GM19239 (cell line): ENCODE measurements at places on chromosomes 1 and 21.

DNA sequence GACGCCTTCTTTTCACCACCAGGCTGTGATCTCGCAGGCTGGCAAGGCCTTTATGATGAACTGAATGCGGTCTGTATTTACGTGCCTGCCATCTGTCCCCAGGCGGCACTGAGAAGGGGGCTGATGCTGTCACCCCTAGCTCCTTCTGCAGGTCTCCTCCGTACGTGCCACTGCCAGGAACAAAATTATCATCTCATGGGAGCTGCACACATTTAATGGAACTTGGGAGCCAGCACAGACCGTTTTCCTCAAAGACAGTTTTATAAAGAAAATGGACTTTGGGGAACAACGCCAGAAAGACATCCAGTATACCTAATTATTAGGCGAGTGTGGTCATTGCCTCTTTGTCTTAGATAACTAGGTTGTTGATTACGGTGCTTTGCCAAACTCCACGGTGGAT lies 434.5 kb downstream of the KIF26B start:
- no peak for DNase-seq

DNA sequence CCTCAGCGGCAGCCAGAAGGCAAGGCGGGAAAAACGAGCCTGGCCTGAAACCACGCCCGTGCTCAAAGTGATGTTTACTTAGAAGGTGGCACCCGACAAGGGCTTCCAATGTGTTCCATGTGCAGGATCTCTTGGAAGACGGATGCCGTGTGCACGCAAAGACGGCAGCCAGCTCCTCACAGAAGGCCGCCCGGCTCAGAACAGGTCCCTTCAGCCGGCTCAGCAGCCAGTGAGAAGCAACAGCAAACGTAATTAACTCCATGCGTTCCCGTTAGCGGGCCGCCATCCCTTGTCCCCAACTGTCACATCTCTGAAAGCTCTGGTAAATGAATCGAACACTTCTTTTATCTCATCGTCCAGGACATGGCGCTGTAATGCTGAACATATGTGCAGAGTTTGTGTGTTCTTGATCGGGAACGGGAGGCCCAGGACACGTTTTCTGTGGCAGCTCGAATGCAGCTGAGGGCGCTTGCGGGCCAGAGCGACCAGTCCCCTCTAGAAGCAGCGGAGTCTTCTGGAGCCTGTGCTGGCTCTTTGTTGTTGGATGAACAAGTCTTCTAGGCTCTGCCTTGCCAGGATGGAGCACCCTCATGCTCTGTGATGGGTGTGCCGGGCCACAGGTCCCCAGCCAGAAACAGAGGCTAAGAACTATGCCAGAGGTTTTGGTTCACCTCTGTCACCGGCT lies 94.6 kb upstream of the ARHGEF16 start:
- no peak for DNase-seq

DNA sequence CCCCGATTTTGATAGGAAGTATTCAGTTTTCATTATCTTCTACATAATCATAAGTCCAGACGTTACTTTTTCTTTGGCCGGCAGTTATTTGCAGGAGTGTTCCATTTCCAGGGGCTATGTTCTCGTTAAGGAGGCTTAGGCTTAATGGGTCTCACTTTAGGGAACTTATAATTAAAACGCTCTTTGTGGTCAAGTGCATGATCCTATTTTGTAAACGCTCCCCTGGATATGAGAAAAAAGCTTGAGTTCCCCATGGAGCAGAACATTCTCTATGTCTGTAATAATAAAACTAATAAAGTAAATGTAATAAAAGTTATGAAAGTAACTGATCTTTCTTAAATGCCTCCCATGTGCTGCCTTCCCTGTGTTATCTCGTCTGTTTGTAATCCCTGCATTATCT lies 48.7 kb upstream of the GPR153 start:
- DNase-seq = no peak

GRCh38 chr1:50419192-50419906 lies 3.9 kb downstream of the DMRTA2 start:
- DNase-seq = no peak

GRCh38 chr1:203153051-203153988 lies 22.3 kb downstream of the MYBPH start:
- no peak for DNase-seq

GRCh38 chr1:155166471-155167165 lies 6.5 kb downstream of the KRTCAP2 start:
- no peak for DNase-seq

GRCh38 chr1:59549903-59550302 lies 253.0 kb downstream of the FGGY start:
- no peak for DNase-seq

GRCh38 chr1:119715542-119715941 lies 3.8 kb downstream of the PHGDH start:
- DNase-seq = no peak

DNA sequence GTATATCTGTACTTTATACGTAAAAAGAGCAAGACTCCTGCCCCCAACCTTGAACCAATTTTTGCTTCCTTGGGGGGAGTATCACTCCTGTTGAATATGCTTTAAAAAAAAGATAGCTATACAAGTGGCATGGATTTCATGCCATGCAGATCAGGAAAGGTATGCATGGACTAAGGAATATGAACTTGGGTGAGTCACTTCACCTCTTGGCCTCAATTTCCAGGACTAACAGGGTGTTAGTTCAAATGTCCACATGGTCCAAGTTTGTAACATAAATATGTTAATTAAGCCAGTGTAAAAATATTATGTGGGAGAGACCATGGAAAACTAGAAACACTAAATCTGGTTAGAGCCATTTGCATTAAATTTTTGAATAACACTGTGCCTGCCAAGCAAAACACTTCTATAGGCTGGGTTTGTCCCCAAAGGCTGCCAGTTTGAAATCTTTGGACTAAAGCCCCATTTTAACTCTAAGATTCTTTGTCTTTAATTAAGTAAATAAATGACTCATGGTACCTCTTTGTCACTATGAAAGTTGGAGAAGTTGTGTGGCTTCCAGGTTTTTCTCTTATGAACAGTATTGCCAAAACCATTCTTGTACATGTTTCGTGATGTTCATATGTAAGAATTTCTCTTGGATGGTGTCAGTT lies 33.1 kb downstream of the FAM177B start:
- DNase-seq = no peak

GRCh38 chr1:168792142-168792541 lies 63.1 kb upstream of the DPT start:
- DNase-seq = no peak

- DNase-seq = no peak
Observed at GRCh38 chr1:39061951-39062350, 35.8 kb downstream of the NDUFS5 start.

GRCh38 chr1:175417316-175417715 lies 224.7 kb upstream of the KIAA0040 start:
- DNase-seq = no peak

GRCh38 chr1:40539338-40539737 lies 7.9 kb downstream of the ZNF684 start:
- no peak for DNase-seq

DNA sequence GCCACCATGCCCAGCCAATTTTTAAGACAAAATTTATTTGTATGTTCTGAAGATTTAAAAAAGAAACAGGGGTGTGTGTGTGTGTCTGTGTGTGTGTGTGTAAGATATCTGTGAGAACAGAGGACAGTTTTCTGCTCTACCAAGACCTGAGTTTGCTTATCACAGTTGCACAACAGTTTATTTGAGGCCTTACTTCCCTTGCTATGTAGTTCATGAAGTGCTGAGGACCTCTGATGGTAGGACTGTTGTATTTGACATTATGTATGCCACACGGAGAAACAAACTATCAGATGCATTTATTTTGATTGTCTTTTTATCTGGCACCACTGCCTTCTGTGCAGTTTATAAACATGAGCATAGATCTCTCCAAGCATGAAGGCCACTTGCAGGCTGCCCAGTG lies 355.2 kb downstream of the PBX1 start:
- no peak for DNase-seq

DNA sequence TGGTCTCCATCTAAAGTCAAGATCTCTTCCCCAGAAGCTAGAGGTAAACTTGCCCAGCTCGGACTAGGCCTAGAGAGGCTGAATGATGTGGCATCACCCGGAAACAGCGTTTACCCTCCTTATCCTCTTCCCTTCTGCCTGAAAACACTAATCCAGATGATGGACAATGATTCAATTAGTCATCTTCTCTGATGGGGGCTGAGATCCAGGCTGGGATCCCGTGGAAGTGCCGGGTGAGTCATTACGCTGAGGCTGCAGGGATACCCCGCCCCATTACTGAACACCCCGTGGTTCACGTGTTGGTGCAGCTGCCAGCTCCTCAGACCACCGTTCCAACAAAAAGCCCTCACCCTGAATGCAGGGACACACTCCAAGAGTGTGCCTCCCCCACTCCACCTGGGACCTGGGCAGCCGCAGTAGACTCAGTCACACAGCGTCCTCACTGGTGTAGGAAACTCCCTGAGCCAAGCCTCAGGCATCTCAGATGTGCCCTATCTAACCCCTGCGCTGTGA lies 2.0 kb downstream of the S100A6 start:
- DNase-seq = no peak

DNA sequence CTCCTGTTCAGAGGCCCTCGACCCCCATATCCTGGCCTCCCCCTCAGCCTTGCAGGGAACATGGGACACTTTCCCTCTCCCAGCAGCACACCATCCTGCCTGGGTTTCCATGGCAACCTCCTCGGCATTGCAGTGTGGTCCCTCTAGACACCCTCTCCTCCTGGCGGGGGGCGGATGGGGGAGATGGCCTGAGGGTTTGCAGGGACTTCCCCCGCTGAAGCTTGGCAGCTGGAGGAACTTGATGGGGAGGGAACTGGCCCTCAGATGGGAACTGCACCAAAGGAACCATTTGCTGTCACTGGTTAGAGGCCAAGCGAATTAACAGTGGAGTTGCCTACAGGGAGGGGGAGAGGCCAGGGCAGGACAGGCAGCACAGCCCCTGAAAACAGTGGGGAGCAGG lies 28.7 kb downstream of the RIMS3 start:
- no peak for DNase-seq

DNA sequence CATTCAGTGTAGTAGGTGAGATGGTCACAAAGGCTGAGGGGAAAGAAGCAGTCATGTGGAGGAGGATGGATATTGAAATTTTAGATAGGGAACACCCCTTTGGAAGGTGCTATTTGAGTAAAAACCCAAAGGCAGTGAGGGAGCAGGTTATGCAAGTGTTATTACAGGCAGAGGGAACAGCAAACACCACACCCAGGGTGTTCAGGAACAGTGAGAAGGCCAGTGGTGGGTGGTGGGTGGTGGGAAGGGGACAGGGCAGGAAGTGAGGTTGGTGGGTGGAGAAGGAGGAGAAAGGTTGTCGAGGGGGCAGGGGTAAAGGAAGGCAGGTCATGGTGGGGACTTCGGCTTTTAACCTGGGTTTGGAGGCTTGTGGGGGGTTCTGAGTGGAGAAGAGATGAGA lies 39.2 kb upstream of the SCMH1 start:
- no peak for DNase-seq

DNA sequence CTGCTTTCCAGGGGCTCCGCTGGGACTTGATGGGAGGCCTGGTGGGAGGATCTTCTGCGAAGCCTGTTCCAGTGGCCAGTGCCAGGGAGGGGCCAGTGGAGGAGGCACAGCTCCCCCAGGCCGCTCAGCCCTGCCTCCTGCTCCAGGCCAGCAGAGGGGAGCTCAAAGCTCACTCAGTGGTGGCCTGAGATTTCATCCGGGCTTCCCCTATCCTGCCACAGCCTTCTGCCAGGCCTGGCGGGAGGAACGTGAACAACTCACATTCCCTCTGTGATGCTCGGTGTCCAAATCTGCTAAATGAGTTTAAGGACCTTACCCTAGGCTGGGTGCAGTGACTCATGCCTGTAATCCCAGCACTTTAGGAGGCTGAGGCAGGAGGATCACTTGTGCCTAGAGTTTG lies 3.3 kb downstream of the CLCNKB start:
- no peak for DNase-seq

DNA sequence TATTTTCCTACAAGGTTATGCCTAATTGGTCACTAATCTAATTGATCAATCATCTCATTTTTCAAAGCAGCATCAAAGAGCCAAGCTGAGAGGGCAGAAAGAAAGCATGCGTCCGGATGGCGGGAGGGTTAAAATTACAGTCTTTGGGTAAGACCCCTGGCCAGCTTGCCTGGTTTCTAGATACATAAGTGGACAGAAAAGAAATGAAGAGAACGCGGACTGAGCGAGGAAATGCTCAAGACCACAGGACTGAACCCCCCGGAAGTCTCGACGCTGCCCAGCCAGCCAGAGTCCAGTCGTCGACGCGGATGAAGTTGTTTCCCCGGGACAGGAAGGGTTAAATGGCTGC lies 297.2 kb downstream of the OMA1 start:
- DNase-seq = no peak

GRCh38 chr1:219733511-219734174 lies 120.7 kb upstream of the ZC3H11B start:
- no peak for DNase-seq

- DNase-seq = no peak
Observed at GRCh38 chr1:214005708-214006107, 17.9 kb downstream of the PROX1 start.

DNA sequence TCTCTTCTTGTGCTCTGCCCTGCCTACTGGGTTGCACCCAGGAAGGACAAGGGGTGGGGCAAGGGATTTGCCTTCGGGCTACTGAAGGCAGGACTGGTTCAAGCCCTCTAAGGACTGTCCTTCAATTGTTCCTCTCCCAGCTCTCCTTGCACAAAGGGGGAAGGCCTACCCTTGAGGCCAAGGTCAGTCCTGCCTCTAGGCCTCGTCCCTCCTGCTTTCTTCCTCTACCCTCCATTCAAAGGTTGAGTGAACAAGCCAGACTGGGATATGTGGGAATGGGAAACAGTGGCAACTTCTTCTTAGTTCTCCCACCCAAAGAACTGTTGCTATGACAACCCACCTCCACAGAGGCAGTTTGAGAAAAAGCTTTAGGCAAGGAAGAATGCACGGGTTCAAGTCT lies 2.7 kb downstream of the LURAP1 start:
- no peak for DNase-seq

DNA sequence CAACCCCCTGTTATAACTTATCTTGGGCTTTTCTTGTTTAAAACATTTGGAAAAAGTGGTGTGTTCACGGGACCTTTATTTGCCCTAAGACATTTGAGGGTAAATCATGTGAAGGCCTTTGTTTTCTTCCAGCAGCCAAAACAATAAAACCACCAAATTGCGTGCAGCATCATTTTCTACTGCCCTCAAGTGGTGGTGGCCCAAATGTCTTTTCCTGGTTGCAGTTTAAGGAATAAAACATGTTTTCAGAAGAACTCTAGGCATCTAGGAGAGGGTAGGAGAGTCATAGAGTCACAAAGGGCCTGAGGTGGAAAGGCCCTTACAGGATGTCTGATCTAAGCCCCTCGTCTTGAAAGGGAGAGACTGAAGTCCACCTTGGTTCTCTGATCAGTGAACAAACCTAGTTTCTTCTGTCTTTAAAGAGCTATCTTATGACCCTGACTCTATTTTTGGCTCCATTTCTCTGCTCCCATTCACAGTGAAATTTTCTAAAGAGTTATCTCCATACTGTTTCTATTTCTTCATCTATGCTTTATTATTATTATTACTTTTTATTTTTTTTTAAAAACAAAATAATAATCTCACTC lies 16.0 kb upstream of the EPS15 start:
- DNase-seq = no peak

GRCh38 chr1:172533513-172534151 lies 682 bp downstream of the SUCO start:
- no peak for DNase-seq
